ENCODE measurements at places on chromosomes 12 and 14.

- no peak for DNase-seq
Observed at GRCh38 chr14:56979936-56980335, 169.7 kb upstream of the OTX2 start.

- DNase-seq = no peak
Observed at GRCh38 chr14:42517806-42518500, 911.3 kb downstream of the LRFN5 start.

DNA sequence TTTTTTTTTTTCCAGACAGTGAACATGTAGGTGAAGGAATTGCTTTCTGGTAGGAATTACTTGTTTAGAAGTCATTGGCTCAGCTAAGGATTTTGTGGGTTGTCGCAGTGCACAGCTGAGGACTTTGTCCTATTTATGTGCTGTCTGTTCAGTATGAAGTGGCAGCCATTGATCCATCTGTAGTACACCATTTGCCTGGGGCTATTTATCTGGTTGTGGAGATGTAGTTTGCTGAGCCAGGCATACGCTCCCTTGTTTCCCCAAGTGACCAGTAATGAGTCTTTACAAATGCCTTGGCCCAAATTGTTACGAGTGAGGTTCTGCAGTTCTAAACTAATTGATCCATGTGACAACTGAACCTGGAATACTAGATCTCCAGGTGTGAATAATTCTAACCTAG, 140.1 kb downstream of the NRXN3 start:
- no peak for DNase-seq

DNA sequence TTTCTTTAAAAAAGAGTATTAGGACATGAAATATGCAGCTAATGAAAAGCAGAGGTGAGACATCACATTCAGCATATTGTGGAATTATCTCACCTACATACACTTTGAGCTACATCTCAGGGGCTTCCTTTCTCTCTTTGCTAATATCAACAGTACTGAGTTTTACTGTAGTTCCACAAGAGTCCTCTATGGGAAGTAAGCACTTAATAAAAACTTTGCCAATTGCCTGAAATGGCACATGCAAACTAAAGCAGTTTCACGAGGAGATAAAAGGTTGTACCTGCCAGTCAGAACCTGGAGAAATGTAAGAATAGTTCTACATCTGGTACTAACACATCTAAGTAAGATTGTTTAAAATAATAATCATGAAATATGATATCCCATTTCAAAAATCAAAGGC, 73.5 kb upstream of the GPHB5 start:
- DNase-seq = no peak

DNA sequence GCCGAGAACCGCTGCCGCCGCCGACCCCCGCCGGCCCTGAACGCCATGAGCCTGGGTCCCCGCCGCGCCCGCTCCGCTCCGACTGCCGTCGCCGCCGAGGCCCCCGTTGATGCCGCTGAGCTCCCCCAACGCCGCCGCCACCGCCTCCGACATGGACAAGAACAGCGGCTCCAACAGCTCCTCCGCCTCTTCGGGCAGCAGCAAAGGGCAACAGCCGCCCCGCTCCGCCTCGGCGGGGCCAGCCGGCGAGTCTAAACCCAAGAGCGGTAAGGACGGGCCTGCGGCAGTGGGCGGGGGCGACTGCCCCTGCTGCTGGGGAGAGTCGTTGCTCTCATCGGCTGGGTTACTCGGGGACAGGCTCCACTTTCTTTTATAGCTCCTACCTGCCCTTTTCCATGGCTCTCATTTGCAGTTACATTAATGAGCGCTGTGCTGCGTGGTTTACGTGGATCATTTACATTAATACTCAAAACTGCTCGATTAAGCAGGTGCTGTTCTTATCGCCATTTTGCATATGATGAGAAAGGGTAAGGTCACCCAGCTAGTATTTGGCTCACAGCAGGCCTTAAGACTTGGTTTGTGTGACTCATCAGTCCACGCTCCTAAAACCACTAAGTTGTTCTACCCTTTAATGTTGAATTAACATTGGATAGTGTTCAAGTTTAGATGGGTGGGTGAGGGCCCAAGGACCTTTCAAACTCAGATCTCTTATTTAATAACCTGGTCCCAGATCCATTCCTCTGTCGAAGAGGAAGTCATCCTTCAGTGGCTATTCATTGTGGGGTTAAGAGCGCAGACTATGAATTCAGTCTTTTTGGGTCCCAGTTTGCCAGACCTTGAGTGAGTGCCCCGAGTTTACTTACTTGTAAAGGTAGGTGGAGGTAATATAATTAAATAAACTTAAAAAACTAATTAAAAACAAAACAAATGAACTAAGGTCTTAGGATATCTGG, 823 bp downstream of the RNF10 start:
- peak; percentile 72 for DNase-seq

- no peak for DNase-seq
Observed at GRCh38 chr14:56474419-56475022, 105.1 kb upstream of the TMEM260 start.

GRCh38 chr14:95270203-95270602, 49.5 kb downstream of the CLMN start:
- no peak for DNase-seq

DNA sequence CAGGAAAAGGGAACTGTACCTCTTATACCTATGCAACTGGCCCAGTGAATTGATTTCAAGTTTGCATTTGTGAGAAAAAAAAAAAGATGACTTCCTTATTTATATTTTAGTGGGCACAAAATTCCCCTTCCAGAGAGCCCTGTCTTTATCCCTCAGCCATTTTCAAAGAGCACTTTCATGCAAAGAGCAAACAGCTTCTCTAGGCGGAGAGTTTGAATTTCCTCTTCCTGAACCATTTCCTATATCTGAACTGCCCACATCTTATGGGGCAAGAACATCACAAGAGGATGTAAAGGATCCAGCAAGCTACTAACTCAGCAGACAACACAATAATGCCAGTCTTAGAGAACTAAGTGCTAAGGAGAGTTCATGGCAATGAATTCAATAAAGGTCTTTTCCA, 22.3 kb upstream of the PLXNC1 start:
- DNase-seq = no peak

GRCh38 chr12:6425590-6426531, 18.9 kb upstream of the CD27 start:
- no peak for DNase-seq

DNA sequence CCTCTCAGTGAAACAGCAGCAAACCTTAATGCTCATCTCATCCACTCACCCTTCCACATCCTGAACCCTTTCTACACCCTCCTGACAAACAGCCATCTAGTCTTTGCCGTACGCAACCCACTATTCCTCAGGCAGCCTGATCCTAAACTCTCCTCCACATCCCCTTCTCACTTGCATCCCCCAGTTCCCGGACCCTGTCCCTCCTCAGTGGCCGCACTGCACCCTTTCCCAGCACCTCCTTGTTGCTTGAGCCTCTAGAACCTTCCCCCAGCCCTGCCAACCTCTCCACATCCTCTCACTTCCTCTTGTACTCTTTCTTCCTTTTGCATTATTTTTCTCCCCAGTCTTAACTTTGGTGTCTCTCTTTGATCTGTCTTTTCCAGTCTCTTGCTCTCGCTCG, 42.9 kb downstream of the IQSEC3 start:
- DNase-seq = no peak

DNA sequence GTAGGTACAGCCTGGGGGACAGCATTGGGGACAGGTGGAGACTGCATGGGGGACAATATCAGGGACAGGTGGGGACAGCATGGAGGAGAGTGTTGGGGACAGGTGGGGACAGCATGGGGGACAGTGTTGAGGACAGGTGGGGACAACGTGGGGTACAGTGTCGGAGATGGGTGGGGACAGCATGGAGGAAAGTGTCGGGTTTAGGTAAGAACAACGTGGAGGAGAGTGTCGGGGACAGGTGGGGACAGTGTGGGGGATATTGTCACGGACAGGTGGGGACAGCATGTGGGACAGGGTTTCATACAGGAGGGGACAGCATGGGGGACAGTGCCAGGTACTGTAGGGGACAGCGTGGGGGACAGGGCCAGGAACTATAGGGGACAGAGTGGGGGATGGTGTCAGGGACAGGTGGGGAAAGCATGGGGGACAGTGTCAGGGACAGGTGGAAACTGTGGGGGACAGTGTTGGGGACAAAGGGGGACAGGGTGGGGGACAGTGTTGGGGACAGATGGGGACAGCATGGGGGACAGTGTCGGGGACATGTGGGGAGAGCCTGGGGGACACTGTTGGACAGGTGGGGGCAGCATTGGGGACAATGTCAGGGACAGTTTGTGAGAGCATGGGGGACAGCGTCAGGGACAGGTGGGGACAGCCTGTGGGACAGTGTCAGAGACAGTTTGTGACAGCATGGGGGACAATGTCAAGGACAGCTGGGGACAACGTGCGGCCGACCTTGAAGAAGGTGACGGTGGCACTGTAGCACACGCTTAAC, 213.1 kb downstream of the TMEM121 start:
- no peak for DNase-seq

DNA sequence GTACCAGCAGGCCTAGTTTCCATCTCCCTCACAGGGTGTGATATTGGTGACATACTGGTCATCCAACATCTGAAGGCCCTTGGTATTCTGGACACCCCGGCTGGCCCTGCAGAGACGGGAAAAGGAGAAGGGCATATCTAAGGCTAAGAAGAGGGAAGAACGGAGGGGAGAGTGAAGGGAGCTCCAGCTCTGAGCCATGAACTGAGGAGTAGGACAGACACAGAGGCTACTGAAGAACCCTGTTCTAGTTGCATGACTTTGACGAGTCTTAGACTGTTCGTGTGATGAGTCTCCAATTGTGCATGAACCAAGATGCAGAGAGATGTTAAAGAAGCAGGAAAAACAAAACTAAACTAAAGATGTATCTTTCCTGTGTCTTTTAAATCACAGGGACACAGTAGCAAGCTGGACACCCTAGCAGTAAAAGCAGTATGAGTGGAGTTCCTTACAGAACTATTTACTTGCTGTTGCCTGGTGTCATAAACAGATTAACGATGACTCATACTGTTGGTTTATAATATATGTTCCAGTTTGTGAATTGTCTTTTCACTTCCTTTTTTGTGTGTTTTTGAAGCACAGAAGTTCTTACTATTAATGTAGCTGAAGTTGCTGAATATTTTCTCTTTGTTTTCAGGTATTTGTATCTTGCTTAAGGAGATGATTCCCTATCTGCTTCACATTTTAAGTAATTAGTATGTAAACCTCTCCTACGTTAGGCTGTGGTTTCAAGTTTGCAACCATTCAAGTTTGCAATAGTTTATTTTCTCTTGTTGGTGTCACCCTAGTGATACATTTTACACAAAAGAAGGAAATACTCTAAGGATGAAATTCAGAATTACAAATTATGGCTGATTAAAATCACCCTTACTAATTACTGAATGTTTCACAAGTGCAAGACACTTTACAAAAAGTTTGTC, 15.7 kb downstream of the FAR2 start:
- peak; percentile 98 for DNase-seq

- DNase-seq = no peak
Observed at GRCh38 chr12:101299346-101299745, 19.4 kb downstream of the UTP20 start.

- no peak for DNase-seq
Observed at GRCh38 chr12:47818467-47819137, 1.1 kb downstream of the HDAC7 start.

DNA sequence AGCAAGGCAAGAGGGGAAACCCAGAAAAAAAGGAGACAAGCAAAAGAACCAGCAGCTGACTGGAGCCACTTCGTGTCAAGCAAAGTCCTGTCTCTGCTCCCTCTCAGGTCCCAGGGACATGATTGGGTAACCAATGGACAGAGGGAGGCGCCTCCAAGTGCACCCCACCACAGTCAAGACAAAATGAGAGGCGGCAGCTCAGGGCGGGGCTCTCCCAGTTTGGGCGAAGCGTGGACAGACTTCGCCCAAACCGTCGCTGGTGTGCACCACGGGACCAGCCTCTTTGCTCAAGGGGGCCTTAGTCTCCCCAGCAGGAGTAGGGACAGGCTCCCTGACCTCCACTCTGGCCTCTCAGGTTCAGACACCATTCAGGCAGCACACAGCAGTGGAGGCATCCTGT, 1.5 kb upstream of the BEGAIN start:
- no peak for DNase-seq

DNA sequence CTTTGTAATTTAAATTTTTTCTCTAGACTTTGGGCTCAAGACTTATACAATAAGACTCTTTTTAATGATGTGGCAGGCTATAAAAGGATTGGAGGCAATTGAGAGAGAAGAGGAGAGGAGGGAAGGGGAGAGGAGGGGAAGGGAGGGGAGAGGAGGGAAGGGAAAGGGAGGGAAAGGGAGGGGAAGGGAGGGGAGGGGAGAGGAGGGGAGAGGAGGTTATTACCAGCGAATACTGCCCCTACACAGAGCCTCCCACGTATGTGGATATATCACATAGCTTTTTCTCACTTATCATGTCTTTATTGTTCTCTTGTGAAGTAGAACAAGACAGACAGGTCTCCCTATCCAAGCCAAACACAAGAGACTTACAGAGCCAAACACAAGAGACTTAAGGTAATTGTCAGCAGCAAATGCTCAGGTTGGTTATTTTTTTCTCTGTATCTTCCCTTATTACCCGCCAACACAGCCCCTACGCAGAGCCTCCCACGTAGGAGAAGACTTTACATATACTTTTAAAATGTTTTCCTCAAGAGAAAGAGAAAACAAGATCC, 63.1 kb downstream of the DRAM1 start:
- DNase-seq = no peak

DNA sequence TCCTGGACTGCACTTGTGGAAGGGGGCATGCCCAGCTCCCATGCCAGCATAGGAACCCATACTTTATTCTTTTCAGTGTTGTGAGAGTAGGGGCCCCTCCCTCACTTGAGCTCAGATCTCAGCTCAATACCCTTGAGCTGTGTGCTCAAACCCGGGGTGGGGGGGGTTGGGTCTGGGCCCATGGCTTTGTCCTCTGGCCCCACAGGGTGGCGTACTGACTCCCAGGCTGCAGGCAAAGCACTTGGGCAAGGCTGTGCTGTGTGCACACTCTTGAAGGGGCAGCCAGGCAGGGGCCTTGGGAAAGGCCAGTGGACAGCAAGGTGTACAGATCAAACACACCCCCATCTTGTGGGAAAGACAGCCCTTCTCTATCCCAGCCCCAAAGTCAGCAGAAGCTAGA, 81.8 kb downstream of the WIF1 start:
- DNase-seq = no peak

- DNase-seq = no peak
Observed at GRCh38 chr14:59251811-59252771, 63.6 kb downstream of the DAAM1 start.

DNA sequence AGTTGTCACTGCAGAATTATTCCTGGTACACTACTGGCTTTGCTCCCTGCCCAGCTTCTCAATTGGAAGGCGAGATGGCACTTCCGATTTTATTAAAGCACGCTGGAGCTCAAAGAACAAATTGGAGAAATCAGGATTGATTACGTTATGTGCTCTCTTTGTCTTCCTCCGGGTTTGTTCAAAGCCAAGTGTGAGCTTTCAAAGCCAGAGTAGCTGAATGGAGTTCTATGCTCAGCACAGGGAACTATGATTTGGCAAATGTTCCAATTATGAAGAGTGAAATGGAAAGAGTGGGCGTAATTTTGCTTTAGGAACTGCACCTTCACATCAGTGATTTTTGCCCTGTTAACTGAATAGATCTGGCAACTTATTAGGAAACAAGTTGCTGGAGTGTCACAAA, 72.4 kb downstream of the FLRT2 start:
- DNase-seq = no peak

Measured in COLO829 (cell line).